Ascending aorta (tissue), 2 donors: ENCODE measurements at places on chromosomes 2 and 18.
A peak's percentile ranks its signal among the peaks of the same experiment; 100 is the strongest.

DNA sequence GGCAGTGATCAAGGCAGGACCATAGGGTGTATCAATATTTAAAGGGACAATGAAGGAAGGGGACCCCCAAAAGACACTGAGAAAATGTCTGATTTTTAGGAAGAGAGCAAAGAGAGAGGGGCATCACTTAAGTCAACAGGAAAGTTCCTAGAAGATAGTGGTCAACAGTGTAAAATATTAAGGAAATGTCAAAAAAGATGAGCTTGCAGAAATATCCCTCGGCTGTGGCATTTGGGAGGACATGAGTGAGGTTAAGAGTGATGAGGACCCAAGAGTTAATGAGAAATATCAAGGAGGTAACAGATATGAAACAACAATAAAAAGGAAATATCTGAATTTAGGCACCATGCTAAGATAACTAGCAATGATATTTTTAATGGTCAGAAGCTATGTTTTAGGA lies 339.6 kb downstream of the TGIF1 start:
- H3K27me3 ChIP-seq: no peaks in the 10 kb centered on the region
- no peak overlapping the region for H3K27ac ChIP-seq
- no peak overlapping the region for H3K4me3 ChIP-seq
- no peaks in the 10 kb centered on the region for H3K36me3 ChIP-seq

DNA sequence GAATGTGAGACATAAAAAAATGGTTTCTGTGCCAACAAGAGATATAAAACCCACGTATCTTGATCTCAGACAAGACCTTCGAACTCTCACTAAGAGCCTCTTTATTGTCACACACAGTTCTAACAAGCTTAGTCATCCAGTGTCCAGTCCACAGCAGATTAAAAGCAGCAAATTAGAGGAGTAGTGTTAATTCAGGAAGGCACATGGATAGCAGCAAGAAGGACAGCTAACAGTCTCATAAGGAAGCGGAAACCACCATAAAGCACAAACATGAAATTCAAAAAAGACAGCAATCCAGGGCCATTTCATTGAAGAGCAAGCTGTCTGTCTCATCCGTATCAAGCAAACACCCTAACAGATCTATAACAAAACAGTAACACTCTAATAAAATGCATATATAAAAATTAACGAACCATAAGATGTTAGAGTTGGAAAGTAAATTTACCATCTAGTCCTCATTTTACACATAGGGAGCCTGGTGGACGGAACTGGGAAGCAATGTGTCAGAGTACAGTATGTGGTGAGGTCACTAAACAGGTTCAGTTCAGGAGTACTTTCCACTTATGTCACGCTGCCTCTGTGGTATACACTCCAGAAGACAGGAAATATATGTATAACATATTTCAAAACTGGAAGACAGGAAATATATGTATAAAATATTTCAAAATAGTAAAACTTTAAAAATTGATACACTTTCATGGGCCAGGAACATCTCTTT lies 18.3 kb downstream of the AAK1 start:
- DNase-seq: no peak
- peaks cover 5% of the 10 kb centered on the region for H3K4me1 ChIP-seq
- no peak overlapping the region for H3K4me3 ChIP-seq
- H3K27me3 ChIP-seq: no peaks in the 10 kb centered on the region
- H3K36me3 ChIP-seq: no peaks in the 10 kb centered on the region
- no peak overlapping the region for H3K27ac ChIP-seq

DNA sequence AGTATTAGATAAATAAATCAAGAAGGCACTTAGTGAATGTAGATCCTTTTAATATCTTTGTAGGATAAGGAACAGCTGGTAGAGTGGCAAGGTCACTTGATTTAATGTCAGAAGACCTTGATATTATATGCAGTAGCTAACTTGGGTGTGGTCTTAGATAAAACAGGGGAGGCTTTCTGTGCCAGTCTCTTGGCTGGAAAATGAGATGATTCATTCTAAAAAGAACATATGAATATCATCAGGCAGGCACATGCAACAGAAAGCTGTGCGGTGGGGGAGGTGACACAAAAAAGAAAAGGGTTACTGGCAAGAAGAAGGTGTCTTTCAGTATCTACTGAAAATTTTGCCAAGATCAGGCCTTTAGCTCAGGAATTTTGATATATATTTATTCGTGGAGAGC lies 931.7 kb upstream of the CELF4 start:
- DNase-seq: no peak
- H3K4me3 ChIP-seq: no peak overlapping the region
- H3K36me3 ChIP-seq: no peaks in the 10 kb centered on the region
- H3K27ac ChIP-seq: no peak overlapping the region
- no peaks in the 10 kb centered on the region for H3K27me3 ChIP-seq
- no peaks in the 10 kb centered on the region for H3K4me1 ChIP-seq

GRCh38 chr18:60259052-60259681 lies 113.4 kb downstream of the MC4R start:
- H3K4me3 ChIP-seq: no peak overlapping the region
- no peak for DNase-seq
- no peaks in the 10 kb centered on the region for H3K27me3 ChIP-seq
- H3K36me3 ChIP-seq: no peaks in the 10 kb centered on the region
- H3K27ac ChIP-seq: no peak overlapping the region

DNA sequence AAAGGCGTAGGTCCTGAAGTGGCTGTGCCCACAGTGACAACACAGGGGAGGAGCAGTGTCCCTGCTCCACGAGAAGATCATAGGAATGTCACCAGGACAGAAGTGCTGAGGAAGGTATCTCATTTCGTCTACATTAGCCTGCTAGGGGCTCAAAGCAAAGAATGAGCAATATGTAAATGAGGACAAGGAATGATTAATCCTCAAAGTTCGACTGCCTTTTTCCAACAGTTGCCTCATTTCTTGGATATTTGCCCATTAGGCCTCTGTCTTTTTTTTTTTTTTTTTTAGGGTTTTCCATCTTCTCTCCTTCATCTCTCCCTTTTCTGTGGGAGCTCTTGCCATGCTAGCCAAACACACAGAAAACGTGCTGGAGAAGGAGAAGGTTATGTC lies 105.2 kb upstream of the ARHGAP28 start:
- H3K36me3 ChIP-seq: no peaks in the 10 kb centered on the region
- no peaks in the 10 kb centered on the region for H3K27me3 ChIP-seq
- H3K27ac ChIP-seq: no peak overlapping the region
- no peak for DNase-seq
- H3K4me3 ChIP-seq: no peak overlapping the region

DNA sequence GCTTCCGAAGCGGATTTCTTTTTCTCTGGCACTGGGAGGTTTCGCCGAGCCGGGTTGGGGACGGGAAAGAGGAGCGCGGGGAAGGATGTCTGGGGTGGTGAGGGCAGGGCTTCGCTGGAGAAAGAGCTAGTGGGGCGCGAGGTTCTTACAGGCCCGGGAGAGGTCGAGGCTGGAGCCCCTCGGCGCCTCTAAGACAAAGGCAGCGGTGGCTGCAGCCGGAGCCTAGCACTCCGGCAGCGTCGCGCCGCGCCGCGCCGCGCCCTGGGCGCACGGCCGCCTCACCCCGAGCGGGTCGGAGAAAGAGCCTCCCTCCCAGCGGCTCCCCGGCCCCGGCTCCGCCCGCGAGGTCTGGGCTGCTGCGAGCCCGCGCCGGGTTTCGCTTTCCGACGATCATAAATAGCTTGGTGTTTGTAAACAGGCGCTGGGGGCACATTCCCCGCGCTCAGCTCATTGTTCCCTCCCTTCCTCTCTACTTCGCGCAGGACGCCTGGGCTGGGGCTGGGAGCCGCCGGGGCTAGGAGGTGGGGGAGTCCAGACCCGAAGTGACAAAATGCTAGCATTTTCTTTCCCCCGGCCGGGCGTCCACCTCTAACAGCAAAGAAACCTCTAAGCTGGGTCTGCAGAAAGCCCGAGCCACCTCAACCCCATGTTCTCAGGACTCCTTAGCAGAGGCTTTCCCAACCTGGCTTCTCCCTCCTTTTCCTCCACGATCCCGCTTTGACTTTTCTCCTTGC lies 813 bp upstream of the MEIS1 start:
- no peaks in the 10 kb centered on the region for H3K27me3 ChIP-seq
- H3K4me1 ChIP-seq: no peaks in the 10 kb centered on the region
- H3K4me3 ChIP-seq: peak overlapping the region; percentile 82
- no peaks in the 10 kb centered on the region for H3K36me3 ChIP-seq
- no peak for DNase-seq

DNA sequence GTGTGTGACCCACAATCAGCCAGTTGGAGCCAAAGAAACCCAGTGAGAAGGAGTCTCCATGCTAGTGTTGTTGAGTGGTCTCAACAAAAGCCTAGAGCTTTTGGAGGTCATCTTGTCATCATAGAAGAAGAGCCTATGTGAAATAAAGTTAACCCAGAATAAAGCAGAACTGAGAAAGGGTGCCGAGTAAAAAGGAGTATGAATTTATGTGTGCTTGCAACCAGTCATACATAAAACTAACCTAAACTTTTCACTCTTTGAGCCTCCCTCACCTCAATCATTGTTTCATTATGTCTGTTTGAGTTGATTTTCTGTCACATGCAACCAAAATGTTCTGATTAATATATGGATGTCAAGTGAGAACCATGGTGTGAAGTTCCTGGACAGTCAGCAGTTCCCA lies 599.3 kb upstream of the ZEB2 start:
- no peaks in the 10 kb centered on the region for H3K36me3 ChIP-seq
- H3K27ac ChIP-seq: no peak overlapping the region
- no peak for DNase-seq
- H3K27me3 ChIP-seq: no peaks in the 10 kb centered on the region

DNA sequence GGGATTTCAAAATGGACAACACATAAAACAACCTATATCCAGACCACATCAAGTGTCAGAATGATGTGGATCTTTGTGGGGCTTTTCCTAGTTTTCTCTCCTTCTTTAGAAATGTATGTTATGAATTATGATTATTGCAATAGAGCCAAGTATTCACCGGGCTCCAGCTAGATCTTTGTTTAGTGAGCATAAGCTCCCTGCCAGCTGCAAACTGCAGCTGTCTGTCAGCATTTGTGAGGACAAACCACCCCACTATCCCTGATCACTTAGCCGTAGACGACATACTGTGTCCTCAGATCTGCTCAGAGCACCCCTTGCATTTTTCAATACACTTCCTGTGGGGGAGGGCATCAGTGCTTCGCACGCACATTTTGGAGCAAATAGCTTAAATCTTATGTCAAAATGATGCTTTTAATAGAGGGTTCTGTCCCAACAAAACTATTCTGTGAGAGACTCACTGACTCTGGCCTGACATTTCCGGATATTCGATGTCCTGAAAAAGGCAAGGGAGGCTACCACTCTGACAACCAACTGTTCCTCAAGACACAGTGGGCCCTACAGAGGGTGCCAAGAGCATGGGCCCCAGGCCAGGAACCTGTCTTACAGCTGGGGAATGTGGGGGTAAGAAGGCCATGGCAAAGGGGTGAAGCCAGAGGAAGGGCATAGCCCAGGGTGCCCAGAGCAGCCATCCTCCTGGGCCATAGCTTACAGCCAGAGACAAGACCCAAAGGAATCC lies 346.0 kb downstream of the ARHGAP15 start:
- H3K4me1 ChIP-seq: peaks cover under 1% of the 10 kb centered on the region
- no peaks in the 10 kb centered on the region for H3K36me3 ChIP-seq
- DNase-seq: no peak
- H3K27ac ChIP-seq: peak overlapping the region; percentile 37

GRCh38 chr2:142877216-142877838 lies at the start of gene KYNU:
KYNU (plus strand) TSS chr2:142877664; CDS start chr2:142885368, 7,704 bp downstream.
- H3K27me3 ChIP-seq: no peaks in the 10 kb centered on the region
- H3K4me3 ChIP-seq: no peak within 1 kb of the TSS
- DNase-seq: no peak

- DNase-seq: no peak
- no peaks in the 10 kb centered on the region for H3K27me3 ChIP-seq
- H3K4me1 ChIP-seq: peaks cover 32% of the 10 kb centered on the region
- no peak overlapping the region for H3K4me3 ChIP-seq
- peak overlapping the region; percentile 36 for H3K27ac ChIP-seq
Observed at GRCh38 chr2:217419055-217419671, 559.3 kb upstream of the TNP1 start.

DNA sequence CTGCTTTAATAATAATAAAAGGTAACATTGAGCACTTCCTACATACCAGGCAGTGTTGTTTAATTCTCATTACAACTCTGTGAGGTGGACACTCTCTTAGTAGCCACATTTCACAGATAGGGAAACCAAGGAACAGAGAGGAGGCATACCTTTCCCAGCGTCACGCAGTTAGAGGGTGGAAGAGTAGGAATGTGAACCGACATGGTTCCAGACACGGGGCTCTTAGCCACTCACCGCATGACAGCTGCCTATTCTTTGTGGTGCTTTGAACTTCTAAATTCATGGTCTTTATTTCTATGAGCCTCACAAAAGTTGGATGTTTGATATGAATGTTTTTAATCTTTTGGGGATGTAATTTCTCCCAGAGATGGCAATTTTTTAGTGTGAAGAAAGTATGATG lies 76.0 kb downstream of the OSBPL6 start:
- DNase-seq: no peak
- H3K4me1 ChIP-seq: no peaks in the 10 kb centered on the region
- no peak overlapping the region for H3K27ac ChIP-seq
- H3K36me3 ChIP-seq: no peaks in the 10 kb centered on the region
- H3K27me3 ChIP-seq: no peaks in the 10 kb centered on the region
- H3K4me3 ChIP-seq: no peak overlapping the region

GRCh38 chr2:25257032-25257552 lies 84.6 kb downstream of the DNMT3A start:
- peaks cover 6% of the 10 kb centered on the region for H3K4me1 ChIP-seq
- DNase-seq: no peak
- no peak overlapping the region for H3K27ac ChIP-seq

- no peak for DNase-seq
- H3K27ac ChIP-seq: no peak overlapping the region
- no peaks in the 10 kb centered on the region for H3K36me3 ChIP-seq
- no peak overlapping the region for H3K4me3 ChIP-seq
- no peaks in the 10 kb centered on the region for H3K27me3 ChIP-seq
- H3K4me1 ChIP-seq: no peaks in the 10 kb centered on the region
Observed at GRCh38 chr18:6563896-6564295, 149.2 kb upstream of the L3MBTL4 start.

DNA sequence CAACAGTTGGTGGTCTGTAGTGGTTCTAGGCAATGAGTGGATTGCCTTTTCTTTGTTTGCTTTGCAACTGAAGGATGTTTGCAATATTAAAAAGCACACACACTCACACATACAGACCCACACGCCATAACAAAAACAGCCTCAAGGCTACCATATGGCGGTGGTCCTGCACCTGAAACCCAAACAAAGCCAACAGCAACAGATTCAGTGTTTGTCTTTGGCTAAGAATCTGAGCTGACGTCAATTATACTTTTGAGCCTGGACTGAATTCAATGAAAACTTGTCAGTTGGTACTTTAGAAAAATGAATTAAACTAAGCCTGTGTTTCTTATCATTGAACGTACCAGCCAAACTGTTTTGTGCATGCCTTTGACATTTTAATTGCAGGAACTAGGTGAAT lies 65.0 kb upstream of the NYAP2 start:
- no peaks in the 10 kb centered on the region for H3K4me1 ChIP-seq
- no peaks in the 10 kb centered on the region for H3K27me3 ChIP-seq
- H3K27ac ChIP-seq: no peak overlapping the region
- no peak for DNase-seq
- no peak overlapping the region for H3K4me3 ChIP-seq
